ENCODE measurements at places on chromosomes 7 and 10.
A peak's percentile ranks its signal among the peaks of the same experiment; 100 is the strongest.

GRCh38 chr7:102898532-102898859 lies 14.3 kb upstream of the LRRC17 start:
- no peak for DNase-seq

- no peak for DNase-seq
Observed at GRCh38 chr10:84173501-84173929, at the start of gene GPR15LG. GPR15LG (plus strand) TSS chr10:84173801; CDS start chr10:84173852, 51 bp downstream.

DNA sequence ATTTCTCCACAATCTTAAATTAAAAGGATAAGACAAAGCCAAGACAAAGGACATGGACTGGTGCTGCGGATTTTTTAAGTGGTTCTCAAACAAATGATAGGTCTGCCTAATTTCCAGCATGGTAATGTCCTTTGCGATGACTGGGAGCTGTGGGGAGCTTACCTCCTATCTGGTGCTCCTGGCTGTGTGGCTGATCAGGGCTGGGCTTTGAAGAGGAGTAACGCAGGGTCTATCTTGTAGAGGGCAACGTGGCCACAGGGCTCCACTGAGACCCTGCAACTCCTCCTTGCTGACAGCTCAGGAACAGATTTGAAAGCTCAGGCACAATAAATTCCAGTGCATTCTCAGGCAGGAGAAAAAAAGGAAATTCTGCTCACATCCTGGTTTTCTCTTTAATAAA lies 103.1 kb upstream of the SFMBT2 start:
- no peak for DNase-seq

DNA sequence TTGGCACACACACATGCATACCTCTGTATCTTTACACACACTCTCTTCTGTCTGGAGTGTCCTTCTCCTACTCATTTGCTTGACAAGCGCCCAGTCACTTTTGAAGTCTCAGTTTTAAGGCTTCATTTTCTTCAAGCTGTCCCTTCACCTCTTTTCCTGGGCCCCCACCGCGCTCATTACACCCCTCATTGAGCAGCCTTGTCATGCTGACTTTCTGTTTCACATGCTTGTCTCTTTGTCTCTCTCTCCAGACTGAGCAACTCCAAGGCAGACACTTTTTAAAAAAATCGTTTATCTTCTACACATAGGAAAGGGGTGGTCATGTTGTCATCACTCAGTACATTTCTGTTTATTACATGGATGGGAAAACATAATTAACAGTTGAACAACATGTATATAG lies 225.2 kb upstream of the FZD1 start:
- no peak for DNase-seq

- DNase-seq = no peak
Observed at GRCh38 chr10:11215471-11215870, 197.8 kb downstream of the CELF2 start.

GRCh38 chr7:137835486-137836112 lies 11.2 kb downstream of the DGKI start:
- DNase-seq = no peak

- no peak for DNase-seq
Observed at GRCh38 chr10:5532618-5533097, 7.9 kb downstream of the CALML3 start.

GRCh38 chr7:102094316-102094650 lies 192.4 kb upstream of the SH2B2 start:
- peak; percentile 64 for DNase-seq

DNA sequence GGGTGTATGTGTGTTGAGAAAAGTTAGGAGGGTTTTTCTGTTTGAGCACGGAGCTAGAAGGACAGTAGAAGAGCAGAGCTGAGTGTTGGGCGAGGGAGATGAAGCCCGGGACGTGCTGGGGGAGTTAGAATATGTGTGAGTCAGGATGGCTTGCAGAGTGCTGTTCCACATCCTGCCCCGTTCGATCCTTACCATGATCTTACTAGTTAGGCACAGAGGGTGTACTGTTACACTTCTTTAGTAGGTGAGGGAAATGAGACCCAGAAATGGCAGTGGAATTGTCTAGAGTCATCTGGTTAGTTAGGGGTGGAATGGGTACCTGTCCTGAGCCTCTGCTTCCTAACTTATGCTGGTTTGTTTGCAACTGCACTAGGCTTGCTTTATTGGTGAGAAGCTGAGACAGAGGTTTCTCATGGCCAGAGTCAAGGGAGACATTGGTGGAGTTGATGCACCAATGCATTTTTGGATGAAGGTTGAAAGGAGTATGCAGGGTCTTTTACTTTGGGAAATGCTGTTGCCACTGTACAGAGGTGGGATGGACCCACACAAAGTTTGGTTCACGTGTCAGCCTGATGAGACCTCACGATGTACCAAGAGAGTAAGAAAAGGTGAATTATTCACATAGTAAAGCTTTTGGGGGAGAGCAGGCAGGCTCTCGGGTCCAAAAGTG lies 42.4 kb downstream of the CCNY start:
- DNase-seq = no peak

DNA sequence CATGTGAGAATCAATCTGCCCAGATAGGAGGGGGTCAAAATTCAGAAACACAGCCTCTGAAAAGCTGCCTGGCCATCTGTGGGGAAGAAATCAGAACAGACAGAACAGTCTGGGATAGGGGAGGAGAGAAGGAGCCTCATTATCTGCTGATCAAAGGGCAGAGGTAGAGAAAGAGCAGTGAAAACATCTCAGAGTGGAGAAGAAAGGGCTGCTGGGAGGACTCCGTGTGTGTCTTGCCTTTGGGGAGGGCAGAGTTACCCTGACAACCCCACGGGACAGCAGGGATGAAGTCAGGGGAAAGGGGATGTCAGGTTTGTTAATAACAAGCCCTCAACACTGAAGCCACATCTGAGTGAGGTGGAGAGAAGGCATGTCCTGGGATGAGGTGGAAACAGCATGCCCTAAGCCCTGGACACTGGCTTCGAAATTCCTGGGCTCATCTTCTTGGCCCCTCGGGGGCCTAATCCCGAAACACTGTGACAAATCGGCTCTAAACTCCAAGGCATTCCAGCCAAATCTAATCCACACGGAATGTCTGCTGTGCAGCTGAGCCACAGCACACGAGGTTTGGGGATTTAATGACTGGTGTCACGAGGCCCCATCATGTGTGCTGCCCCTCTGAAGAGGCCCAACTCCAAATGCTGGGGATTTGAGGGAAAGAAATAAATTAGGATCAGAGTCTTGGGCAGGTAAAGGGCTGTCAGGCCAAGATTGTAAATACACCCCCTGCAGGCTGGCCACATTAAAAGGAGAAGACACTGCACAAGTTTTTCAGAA lies 82.8 kb upstream of the FGFR2 start:
- no peak for DNase-seq

DNA sequence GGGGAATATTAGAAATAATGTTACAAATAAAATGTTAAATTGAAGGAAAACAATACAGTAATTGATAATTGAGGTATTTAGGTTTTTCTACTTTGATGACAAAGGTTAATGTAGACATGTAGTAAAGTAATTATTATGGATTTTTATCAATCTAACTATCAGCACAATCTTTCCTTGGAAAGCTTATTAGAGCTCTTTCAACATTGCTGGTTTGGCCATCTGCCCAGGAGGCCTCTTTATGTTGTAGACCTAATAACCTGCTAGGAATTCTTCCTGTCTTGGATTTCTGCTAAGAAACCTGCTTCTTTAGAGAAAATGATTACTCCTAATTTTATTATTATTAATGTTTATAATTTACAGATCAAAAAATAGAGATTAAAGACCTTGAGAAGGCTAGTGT lies 78.9 kb downstream of the CHRM2 start:
- DNase-seq = no peak

GRCh38 chr7:95609277-95609971 lies 13.1 kb upstream of the PDK4 start:
- DNase-seq = no peak

- no peak for DNase-seq
Observed at GRCh38 chr10:49161411-49161997, 26.7 kb downstream of the TMEM273 start.

- no peak for DNase-seq
Observed at GRCh38 chr7:155263051-155263450, 34.6 kb upstream of the INSIG1 start.

DNA sequence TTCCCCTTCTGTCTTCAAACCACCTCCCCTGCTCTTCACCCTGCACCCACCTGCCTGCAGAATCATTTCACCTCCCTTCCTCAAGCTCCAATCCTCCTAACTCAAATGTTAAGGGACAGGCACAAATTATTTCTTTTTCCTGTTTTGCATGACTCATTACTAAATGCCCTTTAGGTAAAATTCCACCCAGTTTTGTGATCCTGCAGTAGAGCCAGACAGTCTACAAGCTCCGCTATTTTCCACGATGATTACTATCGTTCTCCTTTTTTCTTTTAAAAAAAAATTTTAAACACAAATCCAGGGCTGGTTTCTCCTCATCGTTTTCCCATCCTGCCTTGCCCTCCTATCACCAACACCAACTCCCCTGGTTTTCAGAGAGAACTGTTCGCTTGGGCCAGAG lies 186.8 kb upstream of the YAE1 start:
- DNase-seq = no peak

DNA sequence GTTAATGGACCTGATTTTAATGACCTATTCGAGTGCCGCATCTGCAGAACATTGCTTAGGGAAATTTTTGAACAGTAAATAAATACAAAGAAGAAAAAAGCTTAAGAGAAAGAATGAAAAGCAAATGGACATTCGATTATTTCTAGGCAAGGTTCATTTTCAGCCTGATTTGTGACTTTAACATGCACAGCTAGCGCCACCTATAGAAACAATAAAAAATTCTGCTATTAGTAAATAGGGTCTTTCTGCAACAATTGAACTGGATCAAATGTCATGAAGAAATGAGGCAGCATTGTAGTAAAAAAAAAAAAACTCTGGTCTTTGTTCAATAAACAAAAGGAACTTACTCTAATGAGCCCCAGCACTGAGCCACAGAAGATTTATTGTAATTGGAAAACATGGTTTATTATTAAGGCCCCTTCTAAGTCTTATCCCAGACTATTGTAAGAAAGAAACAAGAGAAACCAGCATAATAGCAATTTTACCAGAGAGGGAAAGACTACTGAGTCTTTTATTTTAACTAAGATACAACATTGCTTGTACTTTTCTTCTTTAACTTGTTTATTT lies 41.4 kb upstream of the GHITM start:
- DNase-seq = no peak

- DNase-seq = peak; percentile 69
Observed at GRCh38 chr10:122504610-122504950, 43.2 kb downstream of the HTRA1 start.

- DNase-seq = no peak
Observed at GRCh38 chr7:76165106-76165972, 36.4 kb upstream of the SRRM3 start.

GRCh38 chr10:130921461-130921860 lies 390.1 kb downstream of the TCERG1L start:
- DNase-seq = no peak

DNA sequence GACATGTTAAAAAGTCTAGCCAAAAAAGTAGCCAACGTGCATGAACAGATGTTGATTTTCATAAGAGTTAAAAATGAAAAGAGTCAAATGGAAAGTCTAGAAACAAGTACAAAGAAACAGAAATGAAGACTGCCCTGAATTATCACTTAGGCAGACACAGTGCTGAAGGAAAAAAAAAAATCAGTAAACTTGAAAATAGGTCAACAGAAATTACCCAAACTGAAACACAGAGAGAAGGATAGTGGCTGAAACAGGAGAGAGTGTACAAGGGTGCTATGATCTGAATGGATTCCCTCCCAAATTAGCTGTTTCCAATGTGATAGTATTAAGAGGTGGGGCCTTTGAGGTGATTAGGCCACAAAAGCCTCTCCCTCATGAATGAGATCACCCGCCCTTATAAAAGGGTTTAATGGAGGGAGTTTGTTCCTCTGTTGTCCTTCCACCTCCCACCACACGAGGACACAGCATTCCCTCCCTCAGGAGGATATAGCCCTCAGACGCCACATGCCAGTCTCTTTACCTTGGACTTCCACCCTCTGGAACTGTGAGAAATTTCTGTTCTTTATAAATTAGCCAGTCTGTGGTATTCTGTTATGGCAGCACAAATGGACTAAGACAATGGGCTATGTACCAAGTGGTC lies 249.7 kb downstream of the AHR start:
- no peak for DNase-seq

DNA sequence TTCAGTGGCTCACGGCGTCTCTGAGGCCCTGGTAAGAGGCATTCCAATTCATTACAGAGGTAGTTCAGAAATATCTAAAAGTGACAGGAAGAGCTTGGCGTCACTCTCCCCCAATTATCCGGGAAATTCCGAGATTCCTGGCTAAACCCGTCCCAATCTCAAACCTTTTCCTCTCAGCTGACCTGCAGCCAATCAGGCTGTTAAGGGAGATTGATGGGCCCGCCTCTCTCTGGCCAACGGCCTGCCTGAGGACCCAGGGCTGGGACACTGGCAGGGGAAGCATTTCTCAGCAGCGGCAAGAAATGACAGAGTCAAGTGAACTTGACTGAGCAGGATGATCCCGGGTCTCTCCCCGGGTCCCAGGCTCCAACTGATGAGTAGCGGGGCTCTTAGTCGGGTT lies 72.3 kb downstream of the EBF3 start:
- no peak for DNase-seq

- no peak for DNase-seq
Observed at GRCh38 chr7:55233001-55233400, 132.1 kb upstream of the LANCL2 start.

DNA sequence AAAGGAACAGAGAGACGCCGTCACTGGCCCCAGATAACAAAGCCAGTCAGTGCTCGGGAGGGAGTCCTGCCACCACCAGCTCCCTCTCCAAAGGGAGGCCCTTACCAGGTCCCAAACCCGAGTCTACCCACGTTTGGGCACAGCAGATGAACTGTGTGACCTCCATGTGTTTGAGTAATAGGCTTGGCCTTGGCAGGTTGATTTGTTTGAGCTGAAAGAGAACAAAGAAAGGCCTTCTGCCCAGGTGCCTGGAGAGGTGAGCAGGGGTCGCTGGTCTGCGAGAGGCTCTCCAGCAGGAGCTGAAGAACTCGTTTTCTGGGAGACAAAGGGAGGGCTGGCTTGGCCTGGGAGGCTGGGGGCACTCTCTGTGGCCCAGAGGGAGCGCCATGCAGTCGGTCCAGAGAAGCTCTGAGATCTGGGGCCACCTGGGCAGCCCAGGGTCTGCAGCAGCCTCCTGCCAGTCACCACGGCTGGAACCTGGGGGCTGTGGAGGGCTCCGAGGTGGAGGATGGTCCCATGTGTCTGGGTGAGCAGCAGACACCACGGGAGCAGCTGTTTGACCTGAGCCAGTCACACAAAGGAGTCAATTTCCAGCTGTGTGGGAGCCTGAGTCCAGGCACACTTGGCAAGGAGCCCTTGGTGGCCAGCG lies 99.7 kb downstream of the PAXIP1 start:
- DNase-seq = no peak

- DNase-seq = no peak
Observed at GRCh38 chr7:117777335-117778142, 95.7 kb downstream of the CTTNBP2 start.

GRCh38 chr10:76398043-76398710 lies 966.8 kb downstream of the LRMDA start:
- DNase-seq = no peak

DNA sequence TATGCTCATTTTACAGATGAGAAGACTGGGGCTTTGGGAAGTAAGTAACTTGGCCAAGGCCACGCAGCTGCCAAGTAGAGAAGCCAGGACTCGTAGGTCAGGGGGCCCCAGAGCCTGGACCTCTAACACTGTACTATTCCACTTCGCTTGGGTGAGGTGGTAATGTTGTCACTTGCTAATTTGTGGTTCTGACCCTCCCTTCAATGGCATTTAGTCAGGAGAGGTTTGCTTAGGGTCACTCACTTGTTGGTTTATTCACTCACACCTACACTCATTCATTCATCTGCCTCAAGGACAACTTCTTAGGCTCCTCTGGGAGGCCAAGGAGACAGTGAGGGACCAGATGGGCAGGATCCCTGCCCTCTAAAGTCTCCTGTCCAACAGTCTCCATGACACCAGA lies 21.3 kb downstream of the BTBD16 start:
- no peak for DNase-seq

Data from fibroblast of skin of left quadriceps (primary cell).